ENCODE measurements at places on chromosomes 1 and 21. TPM values are rescaled to one million over a fixed set of nuclear protein-coding genes. Genes with fewer than 3 reads are reported as not detected.

The IL19 gene
- polyA plus RNA-seq = not detected

DNA sequence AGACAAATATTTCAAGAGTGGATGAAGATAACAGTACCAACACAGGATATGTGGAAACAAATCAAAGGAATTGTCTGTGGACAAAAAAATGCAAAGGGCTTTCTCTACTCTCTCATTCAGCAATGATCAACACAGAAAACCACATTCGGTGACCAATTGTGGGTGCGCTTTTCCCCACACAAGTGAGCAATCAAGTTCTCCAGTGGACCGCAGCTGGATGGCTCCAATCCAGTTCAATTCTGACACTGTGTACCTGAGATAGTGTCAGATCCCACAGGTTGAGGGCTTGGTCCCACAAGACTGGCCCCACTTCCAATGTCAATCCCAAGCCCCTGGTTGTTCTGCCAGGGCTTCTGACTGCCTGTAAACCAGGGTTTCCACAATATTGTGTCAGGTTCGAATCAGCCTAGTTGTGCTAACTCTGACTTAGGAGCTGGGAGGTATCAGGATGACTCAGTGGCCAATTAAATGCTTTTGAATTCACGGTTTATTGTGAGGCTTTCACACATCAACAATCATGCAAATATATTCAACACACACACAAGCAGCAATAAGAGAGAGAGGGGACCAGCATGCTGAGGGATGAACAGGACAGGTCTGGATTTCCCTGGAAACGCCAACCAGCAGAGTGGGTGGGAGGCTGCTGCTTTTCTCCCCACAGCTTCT is 87.0 kb upstream of the BTG3 start:
- no peak overlapping the region for H3K4me3 ChIP-seq
- H3K4me1 ChIP-seq = no peaks in the 10 kb centered on the region
- no peak overlapping the region for H3K27ac ChIP-seq
- no peaks in the 10 kb centered on the region for H3K36me3 ChIP-seq
- no peaks in the 10 kb centered on the region for H3K27me3 ChIP-seq
- no peak for DNase-seq

The CFHR4 gene
- polyA plus RNA-seq = not detected

- DNase-seq = no peak
- no peaks in the 10 kb centered on the region for H3K4me1 ChIP-seq
- H3K27me3 ChIP-seq = no peaks in the 10 kb centered on the region
- no peak overlapping the region for H3K4me3 ChIP-seq
These were observed 31.8 kb downstream of the CLIC6 start for GRCh38 chr21:34700605-34701004.

- H3K36me3 ChIP-seq = peaks cover 78% of the 10 kb centered on the region
- no peak for DNase-seq
These were observed 23.5 kb upstream of the LRRC47 start for GRCh38 chr1:3819771-3820200.

The S100A2 gene
- polyA plus RNA-seq = 2.8 TPM

The LENEP gene
- not detected for polyA plus RNA-seq

GRCh38 chr1:192832492-192832891 is 23.7 kb downstream of the RGS2 start:
- no peaks in the 10 kb centered on the region for H3K36me3 ChIP-seq
- H3K4me1 ChIP-seq = peaks cover 8% of the 10 kb centered on the region
- H3K4me3 ChIP-seq = no peak overlapping the region
- H3K27ac ChIP-seq = no peak overlapping the region
